NCI-H2107 (cell line): ENCODE measurements at places on chromosomes 11 and 22.

DNA sequence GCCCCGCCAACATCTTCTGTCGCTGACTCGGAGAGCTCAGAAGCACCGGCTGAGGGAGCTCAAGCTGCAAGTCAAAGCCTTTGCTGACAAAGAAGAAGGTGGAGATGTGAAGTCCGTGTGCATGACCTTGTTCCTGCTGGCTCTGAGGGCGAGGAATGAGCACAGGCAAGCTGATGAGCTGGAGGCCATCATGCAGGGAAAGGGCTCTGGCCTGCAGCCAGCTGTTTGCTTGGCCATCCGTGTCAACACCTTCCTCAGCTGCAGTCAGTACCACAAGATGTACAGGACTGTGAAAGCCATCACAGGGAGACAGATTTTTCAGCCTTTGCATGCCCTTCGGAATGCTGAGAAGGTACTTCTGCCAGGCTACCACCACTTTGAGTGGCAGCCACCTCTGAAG, 6.7 kb downstream of the RAG1 start:
- DNase-seq = no peak

DNA sequence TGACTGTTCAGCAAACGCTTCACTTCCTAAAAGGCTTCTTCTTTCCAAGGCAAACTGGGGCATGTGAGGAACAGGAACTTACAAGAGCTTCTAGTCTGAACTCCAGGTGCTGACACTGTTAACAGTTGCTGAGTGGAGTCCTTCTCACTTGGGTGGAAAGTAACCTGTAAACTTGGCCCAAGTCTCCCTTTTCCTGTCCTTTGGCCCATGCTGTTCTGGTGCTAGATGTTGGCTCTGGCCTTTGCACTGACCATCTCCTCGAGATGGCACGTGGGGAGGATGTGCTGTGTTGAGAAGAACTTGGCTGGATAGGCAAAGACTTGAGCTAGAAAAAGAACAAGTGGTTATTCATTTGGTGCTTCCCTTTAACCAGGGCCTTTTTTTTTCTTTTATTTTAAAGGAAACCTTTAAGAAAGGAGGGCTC, 53.6 kb downstream of the PTPRJ start:
- no peak for DNase-seq

DNA sequence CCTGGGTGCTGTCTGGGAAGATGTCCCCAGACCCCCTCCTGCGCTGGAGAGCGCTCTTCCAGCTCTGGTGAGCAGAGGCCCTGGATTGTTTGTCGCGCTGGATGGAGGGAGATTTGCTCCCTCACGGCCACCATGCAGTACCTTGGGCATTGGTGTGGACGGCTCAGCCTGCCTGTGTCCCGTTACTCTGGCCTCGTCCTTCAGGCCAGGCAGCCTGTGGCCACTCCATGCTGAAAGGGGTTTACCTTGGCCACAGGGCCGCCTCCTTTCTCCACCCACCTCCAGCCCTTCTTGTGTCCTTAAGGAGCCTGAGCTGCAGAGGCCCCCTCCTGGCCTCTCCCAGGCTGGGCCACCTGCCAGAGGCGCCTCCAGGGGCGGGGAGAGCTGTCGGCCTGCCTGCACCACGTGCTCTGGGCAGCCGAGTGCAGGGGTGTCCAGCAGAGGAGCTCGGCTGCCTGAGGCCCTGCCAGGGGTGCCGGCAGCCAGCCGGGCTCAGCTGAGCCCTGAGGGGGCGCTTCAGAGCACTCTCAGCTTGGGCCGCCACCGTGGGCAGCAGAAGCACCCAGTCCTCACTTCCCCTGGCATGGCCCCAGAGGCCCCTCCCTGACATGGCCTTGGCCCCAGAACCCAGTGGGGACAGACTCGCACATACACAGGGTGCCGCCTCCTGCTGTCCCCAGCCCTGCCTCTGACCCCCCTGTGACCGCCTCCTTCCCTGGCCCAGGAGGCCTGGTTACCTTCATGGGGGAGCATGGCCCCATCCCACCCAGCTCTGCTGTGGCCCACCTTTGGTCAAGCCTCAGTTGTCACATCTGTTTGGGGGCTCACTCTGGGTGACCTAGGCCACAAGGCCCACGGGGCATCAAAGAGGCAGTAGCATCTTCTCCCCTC, 3.4 kb downstream of the CCND1 start:
- no peak for DNase-seq

DNA sequence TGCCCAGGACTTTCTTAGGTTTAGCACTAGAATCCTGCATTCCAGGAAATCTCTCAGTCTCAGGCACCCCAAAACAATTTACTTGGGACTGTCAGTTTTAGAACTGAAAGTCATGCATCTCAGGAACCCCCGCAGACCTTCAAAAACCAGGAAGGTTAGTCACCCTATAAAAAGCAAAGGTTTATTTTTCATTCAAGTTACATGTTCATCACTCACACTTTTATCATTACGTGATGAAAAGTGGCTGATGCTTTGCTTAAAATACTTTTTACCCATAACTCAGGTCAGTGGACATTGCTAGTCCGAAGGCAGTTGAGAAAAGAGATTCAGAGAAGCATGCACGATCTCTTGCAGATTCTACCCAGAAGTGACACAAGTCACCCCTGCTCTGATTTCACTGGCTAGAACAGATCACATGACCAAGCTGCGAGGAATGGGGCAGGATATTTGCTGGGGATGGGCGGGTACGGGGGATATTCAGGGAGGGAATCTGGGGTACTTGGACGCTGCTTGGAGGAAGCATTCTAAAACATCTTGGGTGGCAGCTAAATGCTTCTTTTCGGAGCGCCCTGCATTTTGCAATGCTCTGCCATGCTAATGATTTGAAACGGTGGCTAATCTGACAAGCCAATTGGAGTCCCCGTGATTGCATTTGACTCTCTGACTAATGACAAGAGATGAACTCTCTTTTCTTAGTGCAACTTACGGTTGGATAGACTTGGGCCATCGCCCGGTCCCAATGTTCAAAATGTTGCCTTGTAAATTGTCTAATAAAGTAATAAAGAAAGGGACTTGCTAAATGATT, 110.2 kb downstream of the MIAT start:
- no peak for DNase-seq

GRCh38 chr11:1005928-1006327, 30.6 kb downstream of the MUC6 start:
- peak; percentile 93 for DNase-seq

GRCh38 chr22:45870011-45870410, 107.0 kb downstream of the WNT7B start:
- DNase-seq = no peak

- DNase-seq = no peak
Observed at GRCh38 chr11:109695696-109696095, 273.7 kb downstream of the C11orf87 start.

GRCh38 chr11:134272381-134273316, 3.5 kb upstream of the GLB1L3 start:
- DNase-seq = peak; percentile 76

GRCh38 chr11:27596388-27596787, 89.8 kb upstream of the LIN7C start:
- no peak for DNase-seq

DNA sequence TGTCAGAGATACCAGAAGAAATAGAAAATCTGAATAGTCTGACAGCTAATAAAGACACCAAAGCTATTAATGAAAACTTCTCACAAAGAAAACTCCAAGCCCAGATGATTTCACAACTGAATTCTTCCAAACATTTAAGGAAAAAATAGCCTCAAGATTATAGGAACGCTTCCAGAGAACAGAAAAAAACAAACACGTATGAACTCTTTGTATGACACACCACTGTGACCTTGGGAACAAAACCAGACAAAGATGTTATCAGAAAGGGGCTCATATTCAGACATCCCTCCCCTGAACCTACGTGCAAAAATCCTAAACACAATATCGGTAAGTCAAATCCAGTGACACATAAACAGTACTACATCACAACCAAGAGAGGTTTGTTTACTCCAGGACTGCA, 23.5 kb downstream of the CERK start:
- DNase-seq = no peak

GRCh38 chr11:6646071-6646470, 9.5 kb downstream of the DCHS1 start:
- DNase-seq = no peak

- DNase-seq = peak; percentile 26
Observed at GRCh38 chr11:87290304-87290922, 252.7 kb downstream of the TMEM135 start.

DNA sequence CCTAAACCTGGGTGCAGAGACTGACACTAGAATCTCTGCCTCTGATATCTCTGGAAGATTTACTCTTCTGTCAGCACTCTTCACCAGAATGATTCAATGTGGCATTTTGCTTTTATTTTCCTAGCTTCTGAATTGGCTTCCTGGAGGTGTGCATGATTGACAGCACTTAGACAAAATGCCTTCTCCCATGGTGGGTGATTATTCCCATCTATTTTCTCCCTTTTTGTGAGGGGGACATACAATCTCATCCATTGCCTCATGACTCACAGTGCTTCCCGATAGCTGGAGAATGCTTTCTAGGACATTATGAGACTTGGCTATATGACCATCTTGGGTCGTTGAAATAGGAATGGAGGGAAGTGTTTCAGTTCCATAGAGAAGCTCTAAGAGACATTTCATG, 4.0 kb upstream of the TRIM68 start:
- DNase-seq = no peak

GRCh38 chr22:44001521-44001920, 22.6 kb upstream of the PARVB start:
- DNase-seq = no peak

- DNase-seq = no peak
Observed at GRCh38 chr11:42043312-42043711, 583.9 kb upstream of the LRRC4C start.

DNA sequence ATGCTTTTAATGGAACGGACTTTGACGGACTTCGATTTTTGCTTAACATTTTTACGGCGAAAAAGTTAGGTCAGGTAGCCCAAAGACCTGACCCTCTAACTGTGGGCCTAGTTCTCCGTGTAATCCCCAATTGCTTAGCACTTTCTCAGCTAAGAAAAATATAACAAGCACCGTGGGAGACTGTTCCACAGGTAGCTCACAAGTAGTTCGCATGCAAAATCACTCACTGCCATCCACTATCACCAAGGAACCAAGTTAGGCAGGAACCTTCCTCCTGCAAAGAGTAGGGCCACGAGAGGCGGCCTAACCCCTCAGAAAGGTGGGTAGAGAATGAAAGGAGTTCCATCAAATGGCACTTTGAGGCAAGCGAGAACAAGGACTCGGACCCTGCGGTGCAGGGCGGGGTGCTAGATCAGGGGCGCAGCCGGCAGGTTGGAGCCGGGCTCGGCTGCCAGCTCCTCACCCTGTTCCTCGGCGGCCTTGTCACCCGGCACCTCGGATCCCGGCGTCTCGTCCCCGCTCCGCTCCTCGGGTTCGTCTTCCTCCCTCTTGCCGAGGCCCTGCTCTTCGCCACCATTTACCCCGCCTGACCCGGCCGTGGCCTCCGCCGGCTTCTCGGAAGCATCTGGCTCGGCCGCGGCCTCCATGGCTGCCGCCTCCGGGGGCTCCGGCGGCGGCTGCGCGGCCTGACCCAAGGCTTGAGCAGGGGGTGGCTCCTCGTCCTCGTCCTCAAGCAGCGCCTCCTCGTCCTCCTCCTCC, 922 bp downstream of the HNRNPUL2 start:
- no peak for DNase-seq

DNA sequence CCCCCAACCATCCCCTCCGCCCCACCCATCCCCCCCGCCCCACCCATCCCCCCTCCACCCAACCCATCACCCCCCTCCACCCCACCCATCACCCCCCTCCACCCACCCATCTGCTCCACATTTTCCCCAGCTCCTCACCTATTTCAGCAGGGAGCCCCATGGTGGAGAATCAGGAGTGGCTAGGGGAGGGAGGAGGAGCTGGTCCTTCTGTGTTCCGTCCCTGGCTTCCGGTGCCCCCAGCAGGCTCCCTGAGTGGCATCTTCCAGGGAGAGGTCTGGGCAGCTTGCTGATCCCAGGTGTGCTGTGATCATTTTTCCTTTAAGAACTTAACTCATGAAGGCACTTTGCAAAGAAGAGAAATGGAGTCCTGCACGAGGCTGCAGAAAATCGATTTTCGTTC, 365.8 kb downstream of the TBC1D22A start:
- no peak for DNase-seq

- peak; percentile 5 for DNase-seq
Observed at GRCh38 chr11:110069158-110069737, 23.9 kb upstream of the ZC3H12C start.

GRCh38 chr11:45606514-45607281, 58.7 kb downstream of the CHST1 start:
- no peak for DNase-seq

DNA sequence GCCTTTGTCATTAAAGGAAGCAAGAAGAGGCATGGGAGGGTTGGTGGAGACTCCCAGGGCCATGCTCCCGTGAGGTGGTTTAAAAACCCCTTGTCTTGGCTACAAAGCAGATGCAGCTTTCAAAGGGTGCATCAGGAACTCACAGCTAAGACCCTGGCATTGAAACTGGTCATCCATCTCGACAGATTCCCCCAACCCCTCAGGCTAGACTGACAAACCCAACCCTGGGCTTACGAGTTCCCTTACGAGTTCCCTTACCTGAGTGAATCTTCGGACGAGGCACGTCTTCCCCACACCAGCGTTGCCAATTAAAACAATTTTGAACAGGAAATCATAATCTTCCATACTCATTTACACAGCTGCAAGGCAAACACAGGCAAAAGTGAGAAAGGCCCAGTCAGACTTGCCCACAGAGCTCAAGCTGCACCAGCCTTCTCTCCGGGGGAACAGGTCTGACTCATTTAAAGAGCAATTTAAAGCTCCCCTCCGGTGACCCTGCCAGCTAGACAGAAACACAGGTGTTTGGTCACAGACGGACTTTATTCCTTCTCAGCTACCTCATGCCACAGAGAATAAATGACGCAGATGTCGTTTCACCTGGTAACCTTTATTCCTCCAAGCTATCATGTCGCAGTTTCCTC, 74.6 kb downstream of the RAB30 start:
- DNase-seq = no peak

GRCh38 chr11:69977951-69978350, 100.2 kb upstream of the ANO1 start:
- DNase-seq = no peak

- no peak for DNase-seq
Observed at GRCh38 chr22:27718186-27719035, 83.1 kb downstream of the MN1 start.

DNA sequence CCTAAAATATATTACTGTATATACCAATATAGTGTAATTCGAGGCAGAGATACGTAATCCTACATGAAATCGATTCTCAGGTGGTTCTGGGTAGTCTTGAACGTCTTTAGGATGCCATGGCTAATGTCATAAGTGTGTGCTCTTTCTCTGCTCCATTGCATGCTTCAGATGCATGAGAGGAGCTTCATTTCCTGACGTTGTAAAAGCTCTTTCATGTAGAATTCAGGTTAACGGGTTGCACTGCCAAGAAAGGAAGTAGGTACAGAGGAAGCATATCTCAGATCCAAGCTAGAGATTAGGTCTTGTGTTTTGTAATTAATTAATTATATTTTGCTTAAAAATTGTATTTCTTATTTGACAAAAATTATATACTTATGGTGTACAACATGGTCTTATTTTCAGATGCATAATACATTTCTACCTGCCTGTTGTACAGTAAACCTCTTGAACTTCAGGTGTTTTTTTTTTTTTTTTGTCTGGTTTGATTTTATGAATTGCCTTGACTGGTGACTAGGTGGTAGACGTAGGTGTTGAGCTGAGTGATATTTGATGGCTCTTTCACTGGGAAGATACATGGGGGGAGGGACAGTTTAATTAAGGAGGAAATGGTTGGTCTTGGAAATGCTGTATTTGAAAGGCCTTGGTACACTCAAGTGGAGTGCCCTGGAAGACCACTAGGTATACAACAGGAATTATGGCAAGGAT, 9.3 kb downstream of the NUP50 start:
- no peak for DNase-seq
